ENCODE measurements at places on chromosomes 2 and 18. TPM values are rescaled to one million over a fixed set of nuclear protein-coding genes. Genes with fewer than 3 reads are reported as not detected.

G6PC2 gene
- polyA plus RNA-seq: not detected

DSG1 gene
- not detected for polyA plus RNA-seq

LAMA3 gene
- polyA plus RNA-seq: 15.4 TPM

MYO7B gene
- polyA plus RNA-seq: 326 TPM

PROM2 gene
- polyA plus RNA-seq: 1.4 TPM

TGFBRAP1 gene
- 13.9 TPM for polyA plus RNA-seq

FIGN gene
- polyA plus RNA-seq: 1.0 TPM

MEX3C gene
- 18.5 TPM for polyA plus RNA-seq

HK2 gene
- 4.9 TPM for polyA plus RNA-seq

GKN1 gene
- polyA plus RNA-seq: not detected

DSC2 gene
- 21.1 TPM for polyA plus RNA-seq

CTAGE1 gene
- polyA plus RNA-seq: not detected

Data from small intestine (tissue), 16 donors.